ENCODE measurements at places on chromosomes 1 and 21.
A peak's percentile ranks its signal among the peaks of the same experiment; 100 is the strongest.

GRCh38 chr1:87940421-87940820, 611.7 kb downstream of the LMO4 start:
- no peak for DNase-seq

GRCh38 chr21:39238275-39238674, 55.0 kb upstream of the PSMG1 start:
- DNase-seq, result no peak

- DNase-seq, result no peak
Measured at GRCh38 chr1:167689567-167689920, 32.2 kb upstream of the MPZL1 start.

DNA sequence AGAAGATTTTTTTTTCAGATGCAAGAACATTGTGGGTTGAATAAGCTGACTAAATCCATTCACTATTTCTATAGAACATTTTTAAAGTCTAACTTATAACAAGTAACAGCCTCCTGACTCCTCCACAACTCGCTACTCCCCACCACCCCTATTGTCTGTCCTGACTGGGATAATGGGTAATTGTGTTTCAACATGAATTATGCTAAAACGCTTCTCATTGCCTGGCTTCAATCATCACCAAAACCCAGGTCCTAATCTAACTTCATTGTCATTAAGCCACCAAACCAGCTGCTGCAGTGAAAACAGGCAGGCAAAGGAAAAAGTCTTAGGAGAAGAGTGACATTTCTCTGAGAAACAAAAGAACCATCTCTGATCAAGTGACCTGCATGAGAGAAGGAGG, 30.0 kb downstream of the TNR start:
- no peak for DNase-seq

GRCh38 chr1:234931404-234931973, 197.1 kb downstream of the TOMM20 start:
- DNase-seq, result no peak

- DNase-seq, result no peak
Measured at GRCh38 chr21:44984428-44984791, 44.6 kb downstream of the SLX9 start.

GRCh38 chr1:56710646-56711045, 65.5 kb downstream of the PRKAA2 start:
- DNase-seq, result peak; percentile 14

DNA sequence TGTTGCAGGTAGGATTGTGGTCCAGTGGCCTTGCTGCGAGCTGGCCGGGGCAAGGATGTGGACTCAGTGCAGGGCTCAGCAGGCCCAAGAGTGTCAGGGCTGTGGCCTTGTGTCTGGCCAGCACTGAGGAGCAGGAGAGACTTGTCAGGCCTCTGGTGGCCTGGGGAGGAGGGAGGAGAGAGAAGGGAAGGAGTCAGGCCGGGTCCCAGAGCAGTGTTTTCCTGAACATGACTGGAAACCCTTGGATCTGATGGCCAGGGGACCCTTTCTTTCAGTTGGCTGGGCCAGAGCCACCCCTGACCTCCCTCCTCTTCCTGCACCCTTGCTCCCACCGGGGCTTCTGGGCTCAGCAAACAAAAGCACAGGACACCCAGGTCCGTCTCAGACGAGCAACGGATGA, 5.1 kb downstream of the IBA57 start:
- no peak for DNase-seq

GRCh38 chr1:8714173-8714572, 103.3 kb downstream of the RERE start:
- no peak for DNase-seq

- peak; percentile 64 for DNase-seq
Measured at GRCh38 chr1:27299385-27300271, 22.3 kb upstream of the TMEM222 start.

DNA sequence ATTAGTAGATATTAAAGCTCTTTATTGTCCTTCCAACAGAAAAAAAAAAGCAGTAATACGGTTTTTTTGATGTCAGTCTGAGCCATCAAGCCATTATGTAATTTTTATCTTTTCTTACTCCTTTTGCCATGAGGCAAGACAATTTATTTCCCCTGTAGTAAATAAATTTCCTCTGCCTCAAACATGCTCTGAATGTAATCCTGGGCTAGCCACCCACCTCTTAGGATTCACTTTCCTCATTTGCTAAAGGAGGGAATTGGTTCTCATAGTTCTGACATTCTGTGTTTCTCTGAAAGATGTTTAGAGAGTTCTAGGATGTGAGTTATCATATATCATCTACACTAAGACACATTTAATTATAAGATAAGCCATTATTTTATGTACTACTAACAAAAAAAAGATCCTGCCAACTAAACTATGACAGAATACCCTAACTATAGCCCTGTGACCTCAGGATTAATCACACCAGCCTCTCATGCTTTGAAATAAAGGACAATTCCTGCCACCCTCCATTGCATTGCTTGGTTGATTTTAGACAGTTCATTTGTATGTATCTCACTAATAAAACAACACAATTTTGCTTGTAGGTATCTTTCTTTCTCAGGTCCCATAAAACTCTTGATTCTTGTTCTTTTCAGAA, 34.0 kb upstream of the RAP1A start:
- no peak for DNase-seq
